ENCODE measurements at places on chromosomes 2 and 18.

DNA sequence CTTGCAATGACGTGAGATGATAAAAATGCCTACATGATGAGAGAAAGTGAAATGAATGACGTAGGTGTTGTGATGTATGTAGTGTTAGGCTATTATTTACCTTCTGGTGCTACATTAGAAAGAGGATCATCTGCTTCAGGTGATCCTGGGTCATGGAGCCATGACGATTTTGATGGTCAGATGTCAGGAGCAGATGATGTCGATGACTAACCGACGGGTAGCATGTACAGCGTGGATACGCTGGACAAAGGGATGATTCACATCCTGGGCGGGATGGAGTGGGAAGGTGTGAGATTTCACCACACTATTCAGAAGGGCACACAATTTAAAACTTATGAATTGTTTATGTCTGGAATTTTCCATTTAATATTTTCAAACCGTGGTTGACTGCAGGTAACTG is 43.5 kb upstream of the ACVR1C start:
- no peak for DNase-seq

DNA sequence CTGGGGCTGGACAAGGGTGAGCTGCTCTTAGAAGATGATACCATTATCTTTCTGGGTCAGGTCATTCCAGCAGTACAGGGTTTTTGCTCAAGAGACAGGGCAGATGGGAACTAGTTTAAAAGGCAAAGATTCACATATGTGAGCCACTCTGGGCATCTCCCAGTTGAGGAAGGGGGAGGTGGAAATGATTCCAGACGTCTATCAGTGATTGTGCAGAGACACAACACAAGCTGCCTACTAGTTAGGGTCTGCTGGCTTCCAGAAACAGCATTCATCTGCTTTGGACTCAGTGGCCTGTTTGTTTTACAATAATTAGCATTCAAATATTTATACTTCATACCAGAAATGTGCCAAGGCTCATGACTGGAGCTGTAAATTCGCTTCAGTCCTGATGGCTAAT is 32.3 kb downstream of the ST6GAL2 start:
- peak; percentile 42 for DNase-seq

- peak; percentile 12 for DNase-seq
These were observed 238.8 kb downstream of the SLC8A1 start for GRCh38 chr2:40213071-40213470.

GRCh38 chr2:204538182-204539018 is 6.9 kb upstream of the PARD3B start:
- peak; percentile 78 for DNase-seq

- DNase-seq, result peak; percentile 84
These were observed 245.6 kb downstream of the NRXN1 start for GRCh38 chr2:50786345-50786744.

- DNase-seq, result peak; percentile 49
These were observed 305.1 kb upstream of the GULP1 start for GRCh38 chr2:187986390-187987105.

DNA sequence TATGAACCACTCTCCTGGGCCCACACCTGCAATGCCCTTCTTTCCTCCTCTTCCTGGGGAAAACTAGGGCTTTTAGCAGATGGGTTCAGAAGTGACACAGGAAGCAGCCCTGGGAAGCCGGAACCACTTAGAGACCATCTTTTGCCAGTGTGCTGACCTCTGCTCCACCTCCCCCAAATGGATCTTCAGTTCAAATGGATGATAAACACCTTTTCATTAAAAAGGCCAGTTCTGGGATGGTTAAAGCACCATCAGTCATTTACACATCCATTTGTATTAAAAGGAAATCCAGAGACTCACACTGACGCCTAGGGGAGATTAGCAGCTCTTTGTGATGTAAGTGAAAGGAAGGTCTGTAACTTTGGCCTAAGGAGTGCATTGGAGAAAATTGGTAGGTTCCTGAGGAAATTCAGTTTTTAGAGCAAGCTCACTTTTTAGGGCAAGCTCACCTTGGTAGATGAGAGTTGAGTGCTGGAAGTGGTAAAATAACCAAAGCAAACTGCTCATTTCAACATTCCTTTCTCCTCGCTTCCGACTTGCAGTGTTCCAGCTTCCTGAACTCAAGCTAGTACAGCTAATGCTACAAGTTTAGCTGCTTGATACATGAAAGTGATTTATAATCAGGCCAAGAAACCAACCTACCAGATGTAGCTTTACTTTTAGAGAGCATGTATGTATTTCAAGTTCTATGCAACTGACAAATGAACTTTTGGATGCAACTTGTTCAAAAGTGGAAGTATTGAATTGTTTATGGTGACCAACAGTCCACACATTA is 47.7 kb downstream of the ACTR2 start:
- DNase-seq, result no peak

GRCh38 chr2:45712570-45712969 is 61.1 kb downstream of the PRKCE start:
- peak; percentile 39 for DNase-seq

DNA sequence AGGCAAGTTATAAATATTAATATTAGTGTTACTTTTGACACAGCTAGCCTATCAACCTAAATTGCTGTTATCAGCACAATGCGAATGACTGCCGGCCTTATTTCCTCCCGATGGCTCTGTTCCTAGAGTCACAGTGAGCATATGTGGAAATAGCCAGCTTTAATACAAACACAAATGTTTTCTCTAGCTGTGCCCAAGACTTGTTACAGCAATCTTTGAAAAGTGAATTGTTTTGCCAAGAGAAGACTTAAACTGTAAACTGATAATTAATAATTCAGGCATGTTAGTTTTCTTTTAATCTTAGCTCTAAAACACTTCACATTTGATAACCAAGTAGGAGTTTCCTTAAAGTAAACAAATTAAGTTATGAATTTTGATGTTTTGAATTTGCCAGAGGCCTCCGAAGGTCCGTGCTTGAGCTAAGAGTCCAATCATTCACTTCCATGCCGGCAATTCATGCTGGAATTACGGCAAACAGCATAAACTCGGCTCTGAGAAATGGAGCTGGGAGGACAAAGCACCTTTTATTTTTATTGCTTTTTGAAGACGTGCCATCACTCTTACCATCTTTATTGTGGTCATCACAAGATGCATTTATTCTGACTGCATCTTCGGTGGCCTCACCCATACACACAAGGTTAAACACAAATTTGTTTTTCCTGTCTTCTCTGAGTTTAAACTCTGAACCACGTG is 184.5 kb upstream of the CWC22 start:
- no peak for DNase-seq

DNA sequence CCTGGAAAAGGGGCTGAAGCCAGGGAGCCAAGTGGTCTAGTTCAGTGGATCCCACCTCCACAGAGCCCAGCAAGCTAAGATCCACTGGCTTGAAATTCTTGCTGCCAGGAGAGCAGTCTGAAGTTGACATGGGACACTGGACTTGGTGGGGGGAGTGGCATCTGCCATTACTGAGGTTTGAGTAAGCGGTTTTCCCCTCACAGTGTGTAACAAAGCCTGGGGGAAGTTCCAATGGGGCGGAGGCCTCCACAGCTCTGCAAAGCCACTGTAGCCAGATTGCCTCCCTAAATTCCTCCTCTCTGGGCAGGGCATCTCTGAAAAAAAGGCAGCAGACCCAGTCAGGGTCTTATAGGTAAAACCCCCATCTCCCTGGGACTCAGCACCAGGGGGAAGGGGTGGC is 144.4 kb downstream of the PTPRM start:
- DNase-seq, result no peak

GRCh38 chr2:2302359-2302758 is 28.7 kb downstream of the MYT1L start:
- DNase-seq, result no peak

- peak; percentile 71 for DNase-seq
These were observed 15.9 kb downstream of the ARHGEF4 start for GRCh38 chr2:130852521-130853115.

- DNase-seq, result peak; percentile 95
These were observed 59.7 kb upstream of the DNMT3A start for GRCh38 chr2:25401307-25402026.

DNA sequence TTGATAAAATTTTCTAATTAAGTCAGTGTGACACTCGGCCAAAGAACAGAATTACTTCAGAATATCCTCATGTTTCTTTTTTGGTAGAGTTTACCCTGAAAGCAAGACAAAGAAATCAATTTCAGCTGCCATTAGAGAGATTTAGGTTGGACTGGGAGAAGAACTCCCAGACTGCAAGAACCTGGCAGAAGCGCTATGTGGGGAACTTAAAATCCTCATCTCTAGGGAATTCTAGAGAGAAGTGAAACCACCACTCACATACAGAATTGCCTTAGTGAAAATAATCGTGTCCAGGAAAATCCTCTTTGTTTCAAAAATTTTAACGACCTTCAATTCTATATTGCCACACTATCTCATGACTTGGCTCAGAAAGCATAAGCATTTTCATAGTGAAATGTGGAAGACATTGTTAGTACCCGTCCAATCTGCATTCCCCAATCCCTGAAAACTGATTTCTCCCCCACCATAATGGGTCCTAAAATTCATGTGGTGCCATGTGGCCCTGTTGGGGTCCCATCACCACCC is 297.3 kb upstream of the MEIS1 start:
- no peak for DNase-seq

DNA sequence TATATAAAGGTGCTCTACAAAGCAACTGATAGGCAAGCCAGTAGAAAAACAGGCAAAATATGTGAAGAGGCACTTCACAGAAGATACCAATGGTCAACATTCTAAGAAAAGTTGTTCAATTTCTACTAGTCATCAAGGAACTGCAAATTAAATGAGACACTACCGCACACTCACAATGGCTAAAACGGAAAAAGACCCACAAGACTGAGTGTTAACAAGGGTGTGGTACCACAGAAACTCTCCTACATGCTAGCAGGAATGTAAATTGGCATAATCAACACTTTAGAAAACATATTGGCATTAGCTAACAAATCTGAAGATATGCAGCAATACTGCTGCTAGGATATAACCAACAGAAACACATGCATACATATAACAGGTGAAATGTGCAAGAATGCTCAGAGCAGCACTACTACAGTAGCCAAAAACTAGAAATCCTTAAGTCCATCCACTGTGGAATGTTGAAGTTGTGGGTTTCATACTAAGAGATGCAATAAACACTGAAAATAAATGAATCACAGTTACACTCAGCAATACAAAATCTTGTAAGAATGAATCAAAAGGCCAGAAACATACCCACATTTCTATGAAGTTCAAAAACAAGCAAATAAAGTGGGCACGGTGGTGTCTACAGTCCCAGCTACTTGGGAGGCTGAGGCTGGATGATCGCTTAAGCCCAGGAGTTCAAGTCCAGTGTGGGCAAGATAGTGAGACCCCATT is 9.2 kb downstream of the RNU4ATAC start:
- DNase-seq, result no peak

DNA sequence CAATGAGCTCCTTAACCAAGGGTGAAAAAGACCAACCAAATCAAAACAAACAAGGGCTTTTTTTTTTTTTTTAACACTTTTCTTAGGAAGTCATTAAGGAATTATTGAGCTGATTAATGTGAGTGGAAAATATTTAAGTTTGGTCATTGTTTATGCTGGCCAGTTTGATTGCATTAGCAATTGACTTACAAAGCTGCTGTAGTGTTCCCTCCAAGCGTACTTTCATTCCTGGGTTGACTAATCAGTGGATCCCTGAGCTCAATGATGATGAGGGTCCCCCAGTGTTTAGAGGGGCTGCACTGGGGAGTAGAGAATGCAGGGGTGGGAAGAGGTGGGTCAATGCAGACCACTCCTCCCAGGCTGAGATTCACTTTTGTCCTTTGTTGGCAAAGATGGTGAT is 119.3 kb downstream of the PRKCE start:
- no peak for DNase-seq

DNA sequence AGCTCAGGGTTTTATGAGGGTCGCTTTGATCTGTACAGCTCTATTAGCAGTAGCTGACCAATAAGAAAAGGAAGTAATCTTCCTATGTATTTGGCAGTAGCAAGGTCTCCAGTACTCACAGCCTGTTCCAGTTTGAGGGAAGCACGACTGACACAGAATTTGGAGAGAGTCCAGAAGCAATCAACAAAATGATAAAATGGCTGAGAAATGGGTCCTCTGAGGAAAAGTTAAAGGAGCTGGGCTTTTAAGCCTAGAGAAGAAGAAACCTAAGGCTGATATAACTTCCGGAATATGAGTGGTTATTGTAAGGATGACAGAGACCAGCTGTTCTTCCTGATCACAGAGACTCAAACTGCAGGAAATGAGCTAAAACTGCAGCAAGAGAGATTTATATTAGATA is 382.8 kb downstream of the GPD2 start:
- DNase-seq, result no peak
